Activated CD8-positive, alpha-beta memory T cell treated with anti-CD3 and anti-CD28 coated beads for 24 hours (primary cell): ENCODE measurements at places on chromosomes 2 and 18.

DNA sequence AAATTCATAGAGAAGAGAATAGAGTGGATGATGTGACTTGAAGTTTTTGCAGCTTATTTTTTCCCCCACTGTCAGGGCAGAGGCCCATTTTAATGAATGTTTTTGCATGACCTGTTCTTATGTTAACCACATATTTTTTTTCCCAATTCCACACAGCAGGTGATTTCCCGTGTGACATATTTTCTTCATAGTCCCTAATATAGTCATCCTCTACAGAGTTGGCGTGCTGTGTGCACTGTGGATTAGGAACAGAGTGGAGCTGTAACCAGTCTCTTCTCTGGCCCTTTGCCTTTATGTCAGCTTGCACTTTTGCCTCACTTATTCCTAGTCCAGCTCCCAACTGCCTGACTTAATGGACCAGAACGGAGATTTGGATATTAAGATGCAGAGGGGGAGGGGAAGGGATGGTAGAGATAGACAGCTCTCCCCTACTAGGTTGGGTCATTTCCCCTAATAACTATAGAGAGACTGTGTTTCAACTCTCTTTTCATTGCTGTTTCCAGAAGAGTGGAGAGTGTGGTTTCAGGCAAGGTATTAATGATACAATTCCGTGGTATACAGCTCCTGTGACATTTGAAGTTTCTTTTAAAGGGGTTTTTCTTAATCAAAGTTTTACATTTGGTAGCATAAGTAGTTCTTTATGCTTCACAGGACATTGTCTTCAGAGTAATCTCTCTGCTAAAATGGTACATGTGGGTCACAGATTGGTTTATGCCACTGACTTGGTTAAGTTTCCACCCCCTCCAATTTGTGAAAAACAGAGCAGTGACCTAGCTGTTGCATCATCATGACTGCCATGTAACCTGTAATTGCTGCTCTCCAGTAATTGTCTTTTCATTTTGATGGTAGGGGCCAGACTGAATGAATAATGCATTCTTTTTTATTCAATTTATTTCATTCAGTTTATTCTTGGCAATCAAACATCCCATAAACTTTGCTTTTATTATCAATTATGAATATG is 161.3 kb downstream of the HAUS1 start:
- no peak for DNase-seq

- no peak for DNase-seq
Observed at GRCh38 chr2:121196132-121196848, 88.7 kb downstream of the TFCP2L1 start.

- DNase-seq, result no peak
Observed at GRCh38 chr18:11153097-11153496, 3.7 kb upstream of the PIEZO2 start.

DNA sequence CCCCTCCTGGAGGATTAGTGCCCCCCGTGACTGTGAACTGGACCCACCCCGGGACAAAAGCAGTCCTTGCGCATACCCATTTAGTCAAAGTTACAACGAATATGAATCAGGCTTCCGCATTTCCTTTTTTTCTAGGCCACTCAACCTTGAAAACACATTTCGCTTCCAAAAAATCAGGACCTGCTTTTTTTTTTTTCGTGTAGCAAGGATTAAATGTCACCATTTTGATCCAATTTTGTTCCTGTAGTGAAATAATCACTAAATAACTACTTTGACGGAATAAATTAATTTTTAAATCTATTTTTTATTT is 464 bp upstream of the FTCDNL1 start:
- no peak for DNase-seq

GRCh38 chr18:24189007-24189528 is 50.2 kb downstream of the CABYR start:
- no peak for DNase-seq

- no peak for DNase-seq
Observed at GRCh38 chr18:22913861-22914260, 19.3 kb upstream of the RBBP8 start.

GRCh38 chr2:191374366-191374765 is 129.2 kb downstream of the MYO1B start:
- no peak for DNase-seq

- no peak for DNase-seq
Observed at GRCh38 chr2:86135653-86136052, 29.6 kb downstream of the PTCD3 start.
